Peyer's patch (tissue), 4 donors: ENCODE measurements at places on chromosomes 4 and X. TPM values are rescaled to one million over a fixed set of nuclear protein-coding genes. Genes with fewer than 3 reads are reported as not detected.

The RENBP gene
- 7.4 TPM for total RNA-seq

The TGIF2LX gene
- not detected for total RNA-seq

The INPP4B gene
- total RNA-seq = 48.7 TPM

The ODAM gene
- total RNA-seq = not detected

The GAGE2A gene
- total RNA-seq = not detected

The SHROOM4 gene
- total RNA-seq = 9.5 TPM

The GLUD2 gene
- 4.0 TPM for total RNA-seq

The ALAS2 gene
- not detected for total RNA-seq

The BTC gene
- 4.2 TPM for total RNA-seq

The PPBP gene
- total RNA-seq = not detected

The EPGN gene
- not detected for total RNA-seq

The TLR2 gene
- total RNA-seq = 6.6 TPM

The ZAR1 gene
- not detected for total RNA-seq

The DCAF12L1 gene
- not detected for total RNA-seq
